Liver (tissue), 10 donors: ENCODE measurements at places on chromosomes 12 and 14. TPM values are rescaled to one million over a fixed set of nuclear protein-coding genes. Genes with fewer than 3 reads are reported as not detected.
A peak's percentile ranks its signal among the peaks of the same experiment; 100 is the strongest.

The PTPRQ gene
- total RNA-seq: 0.05 TPM

The CD9 gene
- 25.8 TPM for total RNA-seq

DNA sequence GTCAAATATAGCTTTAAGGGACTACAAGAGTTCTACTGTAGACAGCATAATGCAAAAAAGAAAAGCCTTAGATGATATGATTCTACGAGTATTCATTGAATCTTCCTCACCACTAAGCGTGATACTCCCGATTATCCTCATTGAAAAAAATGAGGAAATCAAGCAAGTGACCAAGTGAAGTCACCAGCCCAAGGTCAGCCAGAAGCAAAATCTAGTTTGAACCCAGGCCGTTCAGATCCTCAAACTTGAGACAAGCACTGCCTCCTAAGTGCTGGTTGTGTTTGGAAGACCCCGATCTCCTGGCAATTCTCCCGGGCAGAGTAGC lies 845 bp downstream of the GIT2 start:
- peaks cover 18% of the 10 kb centered on the region for H3K4me1 ChIP-seq
- peak overlapping the region; percentile 88 for H3K27ac ChIP-seq
- H3K4me3 ChIP-seq: peak overlapping the region; percentile 92
- DNase-seq: no peak

DNA sequence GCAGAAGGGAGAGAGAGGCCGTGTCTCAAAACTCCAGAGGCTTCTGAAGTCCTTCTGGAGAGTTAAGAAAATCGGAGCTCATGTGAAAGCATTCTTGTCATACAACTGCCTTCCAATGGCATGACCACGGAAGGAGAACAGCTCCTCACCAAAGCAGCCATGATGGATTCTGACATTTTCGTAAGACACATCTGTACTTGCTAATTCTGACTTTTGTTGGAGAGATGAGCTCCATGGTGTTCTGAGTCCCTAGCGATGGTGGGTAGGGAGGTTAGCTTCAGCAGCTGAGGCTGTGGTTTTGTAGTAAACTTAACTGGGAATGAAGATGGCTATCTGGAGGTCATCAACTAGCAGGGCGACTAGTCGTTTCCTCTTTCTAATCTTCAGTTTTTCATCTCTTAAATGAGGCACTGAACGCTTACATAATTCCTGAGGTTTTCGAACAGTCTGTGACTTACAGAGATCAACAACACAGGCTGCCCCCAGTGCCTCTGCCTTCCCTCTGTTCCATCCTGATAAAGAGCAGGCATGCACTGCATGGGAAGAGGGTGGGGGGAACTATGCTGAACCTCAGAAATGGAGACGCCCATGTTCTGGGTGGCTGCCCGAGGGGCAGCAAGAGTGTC lies 28.6 kb upstream of the DICER1 start:
- no peaks in the 10 kb centered on the region for H3K36me3 ChIP-seq
- H3K27me3 ChIP-seq: no peaks in the 10 kb centered on the region
- DNase-seq: peak; percentile 52
- peak overlapping the region; percentile 92 for H3K27ac ChIP-seq

The FRMD6 gene
- 4.2 TPM for total RNA-seq

The TAS2R10 gene
- total RNA-seq: 0.14 TPM

DNA sequence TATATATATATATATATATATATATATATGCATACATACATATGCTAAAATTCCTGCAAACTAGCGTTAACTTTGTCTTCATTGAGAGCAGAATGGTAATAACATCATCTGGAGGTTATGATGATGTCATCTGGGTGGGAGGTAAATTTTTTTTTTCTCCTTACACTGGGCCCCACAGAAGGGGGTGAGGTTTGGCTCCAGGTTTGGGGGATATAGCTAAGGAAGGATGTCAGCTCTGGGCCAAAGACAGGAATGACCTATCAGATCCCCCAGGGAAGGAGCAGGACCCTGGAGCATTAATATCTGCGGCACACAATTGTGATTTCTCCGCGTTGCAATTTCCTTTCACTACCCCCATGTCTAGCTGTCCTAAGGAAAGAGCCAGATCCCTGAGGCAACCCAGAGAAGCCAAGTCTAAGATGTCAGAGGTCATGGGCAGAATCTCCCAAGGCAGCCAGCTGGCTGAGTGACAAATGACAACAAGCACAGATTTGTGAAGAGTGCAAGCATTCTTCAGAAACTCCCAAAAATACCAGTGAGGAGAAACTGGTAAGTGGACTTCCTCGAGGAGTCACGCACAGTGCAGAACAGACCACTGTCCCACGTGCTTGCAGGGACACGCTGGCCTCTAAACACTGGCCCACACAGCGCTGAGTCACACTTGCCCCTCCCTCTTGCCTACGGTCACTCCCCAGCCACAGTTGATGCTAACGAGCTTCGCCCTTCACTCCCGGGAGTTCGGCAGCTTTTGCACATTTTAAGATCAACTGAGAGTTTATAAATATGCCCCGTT lies 9.9 kb downstream of the UBC start:
- peaks cover 3% of the 10 kb centered on the region for H3K4me1 ChIP-seq
- peak overlapping the region; percentile 71 for H3K27ac ChIP-seq
- no peaks in the 10 kb centered on the region for H3K27me3 ChIP-seq
- no peaks in the 10 kb centered on the region for H3K36me3 ChIP-seq
- H3K4me3 ChIP-seq: no peak overlapping the region

The TAS2R46 gene
- 1.1 TPM for total RNA-seq

DNA sequence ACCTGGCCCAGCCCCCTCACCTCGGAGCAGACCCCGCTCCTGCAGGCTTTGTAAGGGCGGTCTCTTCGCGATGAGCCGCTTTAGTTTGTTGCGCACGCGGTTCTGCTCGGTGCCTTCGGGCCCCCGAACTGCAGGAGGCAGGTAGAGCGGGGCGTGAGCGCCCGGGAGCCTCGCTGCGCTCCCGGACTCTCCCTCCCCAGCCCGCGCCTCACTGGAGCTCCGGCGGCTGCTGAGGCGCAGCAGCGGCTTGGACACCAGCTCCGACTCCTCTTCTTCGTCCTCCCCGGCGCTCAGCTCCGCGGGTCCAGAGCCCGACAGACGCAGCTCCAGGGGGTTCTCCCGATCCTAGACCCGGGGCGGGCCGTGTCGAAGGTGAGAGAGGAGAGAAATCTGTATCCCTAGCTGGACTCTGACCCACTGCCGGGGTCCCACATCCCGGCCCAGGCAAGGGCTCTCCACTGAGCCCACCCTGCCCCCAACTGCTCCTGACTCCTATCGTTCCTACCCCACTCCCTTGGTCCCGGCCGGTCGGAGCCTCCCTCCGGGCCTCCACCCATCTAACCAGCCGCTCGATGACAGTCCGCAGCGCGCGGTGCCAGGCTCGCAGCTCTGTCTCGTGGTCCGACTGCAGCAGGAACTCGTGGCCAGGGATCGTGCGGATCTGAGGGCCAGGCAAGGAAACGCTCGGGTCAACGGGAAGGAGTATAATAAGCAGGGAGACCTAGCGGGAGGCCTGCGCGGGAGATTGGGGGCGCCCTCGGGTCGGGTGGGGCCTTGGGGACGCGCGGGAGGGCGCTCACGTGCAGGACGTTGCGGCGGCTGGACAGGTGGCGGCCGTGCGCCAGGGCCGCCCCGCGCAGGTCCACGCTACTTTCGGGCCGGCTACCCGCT lies 4.2 kb downstream of the ARHGAP9 start:
- no peak overlapping the region for H3K4me3 ChIP-seq
- peaks cover 18% of the 10 kb centered on the region for H3K4me1 ChIP-seq
- H3K27me3 ChIP-seq: peaks cover 3% of the 10 kb centered on the region
- DNase-seq: no peak

The PMCH gene
- not detected for total RNA-seq

- H3K4me3 ChIP-seq: no peak overlapping the region
- no peaks in the 10 kb centered on the region for H3K27me3 ChIP-seq
- no peak for DNase-seq
- peaks cover under 1% of the 10 kb centered on the region for H3K4me1 ChIP-seq
- H3K27ac ChIP-seq: no peak overlapping the region
- H3K36me3 ChIP-seq: no peaks in the 10 kb centered on the region
Observed at GRCh38 chr14:99742509-99743487, 50.4 kb upstream of the EML1 start.

The RNU7-1 gene
- total RNA-seq: not detected

DNA sequence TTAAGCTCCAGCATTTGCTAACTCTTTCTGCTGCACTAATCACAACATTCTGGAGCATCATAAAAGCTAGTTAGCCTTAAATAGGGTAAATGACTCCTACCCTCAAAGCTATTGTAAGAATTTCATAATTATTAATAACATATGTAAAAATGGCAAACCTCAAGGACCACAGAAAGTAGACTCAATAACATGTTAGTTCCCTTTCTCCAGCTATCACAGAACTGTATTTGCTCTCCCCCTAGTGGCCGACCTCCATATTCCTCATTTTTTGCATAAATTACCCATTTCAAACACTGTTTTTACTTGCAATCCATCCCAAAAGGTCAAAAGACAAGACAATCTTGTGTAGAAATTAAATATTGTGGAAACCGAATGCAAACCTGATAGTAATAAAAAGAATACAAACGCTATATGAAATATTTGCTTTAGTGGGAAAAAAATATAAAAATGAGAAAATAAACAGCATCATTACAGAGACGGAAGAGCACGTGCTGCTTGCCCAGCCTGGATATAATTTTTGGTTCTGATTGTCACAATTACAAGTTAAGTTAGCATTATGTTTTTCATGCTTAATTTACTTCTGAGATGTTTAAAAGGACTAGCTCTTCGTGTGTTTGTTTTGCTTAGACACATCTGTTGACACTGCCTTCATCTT lies 97.9 kb downstream of the RERGL start:
- no peak overlapping the region for H3K4me3 ChIP-seq
- no peaks in the 10 kb centered on the region for H3K4me1 ChIP-seq
- H3K27me3 ChIP-seq: no peaks in the 10 kb centered on the region
- H3K27ac ChIP-seq: no peak overlapping the region
